Activated T-helper 2 cell treated with anti-CD3 and anti-CD28 coated beads, Interferon-gamma antibody, Interleukin-2, Interleukin-4, amounts not matched to agents 10 μg/mL and 5 μg/mL and 100 μg/mL, durations not matched to agents 14 hours and 24 hours and 36 hours (primary cell): ENCODE measurements at places on chromosomes 12 and 14. TPM values are rescaled to one million over a fixed set of nuclear protein-coding genes. Genes with fewer than 3 reads are reported as not detected.
A peak's percentile ranks its signal among the peaks of the same experiment; 100 is the strongest.

DNA sequence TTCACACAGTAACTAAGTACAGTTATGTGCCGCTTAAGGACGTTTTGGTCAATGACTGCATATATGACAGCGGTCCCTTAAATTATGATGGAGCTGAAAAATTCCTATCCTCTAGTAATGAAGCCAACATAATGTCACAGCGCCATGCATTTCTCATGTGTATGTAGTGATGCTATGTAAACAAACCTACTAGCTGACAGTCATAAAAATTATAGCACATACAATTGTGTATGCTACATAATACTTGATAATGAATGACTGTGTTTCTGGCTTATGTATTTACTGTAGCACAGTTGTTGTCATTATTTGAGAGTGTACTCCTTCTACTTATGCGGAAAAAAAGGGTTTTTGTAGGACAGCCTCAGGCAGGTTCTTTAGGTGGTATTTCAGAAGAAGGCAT lies 99.7 kb downstream of the DACT1 start:
- H3K4me1 ChIP-seq = peaks cover 47% of the 10 kb centered on the region
- no peak overlapping the region for H3K4me3 ChIP-seq
- H3K27ac ChIP-seq = no peak overlapping the region
- no peak for DNase-seq
- no peaks in the 10 kb centered on the region for H3K36me3 ChIP-seq
- H3K27me3 ChIP-seq = peaks cover 3% of the 10 kb centered on the region

DNA sequence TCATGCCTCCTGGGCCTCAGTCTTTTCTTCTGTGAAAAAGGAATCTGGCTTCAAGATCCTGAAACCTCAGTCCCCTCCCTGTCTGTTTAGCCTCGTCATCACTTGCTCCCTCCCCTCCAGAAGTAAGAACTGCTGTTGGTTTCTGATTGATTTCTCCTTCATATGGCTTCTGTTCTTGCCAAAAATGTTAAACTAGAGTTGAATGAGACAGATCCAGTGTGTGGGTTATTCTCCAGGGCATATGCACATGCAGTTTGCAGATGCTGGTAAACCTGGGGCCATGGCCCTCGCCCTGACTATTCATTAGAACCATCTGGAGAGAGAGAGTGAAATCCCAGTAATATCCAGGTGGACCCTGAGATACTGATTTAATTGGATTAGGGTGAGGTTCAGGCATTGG lies 175.1 kb downstream of the TMEM132C start:
- H3K4me3 ChIP-seq = no peak overlapping the region
- no peak overlapping the region for H3K27ac ChIP-seq
- H3K4me1 ChIP-seq = no peaks in the 10 kb centered on the region
- H3K36me3 ChIP-seq = no peaks in the 10 kb centered on the region
- H3K27me3 ChIP-seq = no peaks in the 10 kb centered on the region

GRCh38 chr12:112418273-112418607 lies 507 bp upstream of the PTPN11 start:
- DNase-seq = no peak
- no peaks in the 10 kb centered on the region for H3K27me3 ChIP-seq

- H3K27ac ChIP-seq = no peak overlapping the region
- DNase-seq = no peak
- peaks cover 54% of the 10 kb centered on the region for H3K36me3 ChIP-seq
- H3K27me3 ChIP-seq = no peaks in the 10 kb centered on the region
These were observed 38.0 kb downstream of the DICER1 start for GRCh38 chr14:95119336-95119735.

DNA sequence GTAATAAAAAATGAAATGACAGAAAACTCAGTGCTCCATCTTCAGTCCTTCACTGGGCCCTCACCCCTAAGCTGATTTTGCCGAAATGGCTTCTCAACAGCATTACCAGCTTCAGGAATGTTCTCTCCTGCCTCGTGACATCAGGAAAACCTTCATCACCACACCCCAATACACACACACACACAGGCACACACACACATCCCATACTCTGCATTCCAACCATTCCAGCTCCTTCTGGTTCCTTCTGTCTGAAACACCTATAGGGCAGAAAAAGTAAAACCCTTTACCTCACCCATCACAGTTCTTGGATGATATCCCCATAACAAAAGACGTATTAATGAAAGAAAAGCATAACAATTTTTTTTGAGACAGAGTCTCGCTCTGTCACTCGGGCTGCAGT lies 75.9 kb downstream of the CCDC60 start:
- peaks cover 3% of the 10 kb centered on the region for H3K27me3 ChIP-seq
- DNase-seq = no peak
- no peaks in the 10 kb centered on the region for H3K36me3 ChIP-seq
- H3K4me1 ChIP-seq = no peaks in the 10 kb centered on the region
- no peak overlapping the region for H3K4me3 ChIP-seq
- H3K27ac ChIP-seq = no peak overlapping the region

DNA sequence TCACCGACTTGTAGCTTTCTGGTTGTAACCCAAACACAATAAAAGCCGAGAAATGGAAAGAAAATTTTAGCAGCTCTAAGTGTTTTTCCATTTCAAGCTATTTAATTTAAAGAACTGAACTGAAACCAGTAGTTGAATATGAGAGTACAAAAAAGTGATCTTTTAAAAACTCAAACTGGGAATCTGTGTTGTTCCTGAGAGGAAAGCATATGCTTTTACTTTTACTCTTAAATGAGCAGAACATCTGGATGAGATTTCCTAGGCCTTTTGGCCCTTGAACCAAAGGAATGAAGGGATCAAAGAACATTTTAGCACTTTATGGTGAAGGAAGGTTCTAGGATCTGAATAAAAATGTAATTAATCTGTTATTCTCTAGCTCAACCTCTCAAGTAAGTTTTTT lies 1.3 kb downstream of the KERA start:
- DNase-seq = no peak
- H3K27me3 ChIP-seq = no peaks in the 10 kb centered on the region
- H3K4me1 ChIP-seq = no peaks in the 10 kb centered on the region
- no peak overlapping the region for H3K27ac ChIP-seq
- H3K36me3 ChIP-seq = no peaks in the 10 kb centered on the region

GRCh38 chr12:49503674-49504180 lies 35.1 kb upstream of the KCNH3 start:
- no peak for DNase-seq
- H3K27ac ChIP-seq = no peak overlapping the region
- H3K36me3 ChIP-seq = peaks cover 7% of the 10 kb centered on the region
- H3K4me1 ChIP-seq = peaks cover 5% of the 10 kb centered on the region

DNA sequence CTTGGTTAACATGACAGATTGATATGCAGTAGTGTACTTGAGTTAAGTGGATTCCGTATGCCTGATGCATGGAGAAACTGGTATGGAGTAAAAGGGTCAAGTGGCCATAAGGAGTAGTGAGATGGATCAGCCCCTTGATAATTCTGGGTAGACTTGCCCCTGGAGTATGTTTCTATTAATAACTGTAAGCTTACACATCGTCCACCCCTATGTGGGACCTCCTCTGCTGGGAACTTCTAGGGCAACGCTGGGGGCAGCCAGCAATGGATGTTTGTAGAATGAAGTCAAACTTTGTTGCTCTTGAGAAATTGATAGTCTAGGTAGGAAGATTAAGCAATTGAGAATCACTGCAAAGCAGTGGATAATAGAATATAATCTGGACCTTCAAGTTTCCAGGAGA lies 3.5 kb downstream of the C12orf75 start:
- peak overlapping the region; percentile 54 for H3K4me3 ChIP-seq
- H3K36me3 ChIP-seq = peaks cover 64% of the 10 kb centered on the region
- DNase-seq = no peak
- H3K27me3 ChIP-seq = no peaks in the 10 kb centered on the region

DNA sequence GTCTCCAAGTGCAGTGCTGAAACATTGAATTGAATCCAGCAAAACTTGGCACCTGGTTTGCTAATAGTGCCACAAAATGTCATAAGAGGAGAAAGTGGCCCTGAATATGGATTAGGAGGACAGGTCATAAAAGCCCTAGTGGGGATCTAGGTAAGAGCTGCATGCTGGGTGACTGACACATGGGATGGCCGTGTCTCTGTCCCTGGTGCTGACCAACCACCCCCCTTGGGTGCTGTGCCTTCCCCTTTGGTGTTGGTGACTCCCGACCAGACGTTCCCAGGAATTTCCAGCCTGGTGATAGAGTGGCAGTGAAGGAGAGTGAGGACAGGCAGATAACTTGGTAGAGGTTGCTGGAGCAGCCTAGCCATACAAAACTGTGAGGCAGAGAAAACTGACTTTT lies 142.8 kb downstream of the VRK1 start:
- H3K4me3 ChIP-seq = no peak overlapping the region
- H3K27me3 ChIP-seq = no peaks in the 10 kb centered on the region
- DNase-seq = no peak

DNA sequence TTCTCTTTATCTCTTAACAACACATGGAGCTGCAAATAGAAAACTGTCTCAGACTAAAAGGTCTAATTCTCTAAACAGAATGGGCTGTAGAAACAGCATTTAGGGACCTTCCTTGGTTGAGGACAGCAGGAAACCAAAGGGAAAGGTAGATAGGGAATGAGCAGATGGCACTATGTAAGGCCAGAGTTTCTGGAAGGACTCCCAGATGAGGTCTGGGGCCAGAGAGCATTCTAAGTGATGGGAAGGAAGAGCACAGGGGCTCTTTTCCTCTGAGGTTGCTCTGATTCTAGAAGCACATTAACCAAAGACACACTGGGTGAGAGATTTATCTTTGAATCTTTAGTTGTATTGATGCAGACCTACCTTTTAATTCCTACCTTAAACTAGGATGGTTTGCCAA lies 79.4 kb downstream of the TPH2 start:
- no peak for DNase-seq
- H3K4me3 ChIP-seq = no peak overlapping the region
- H3K27me3 ChIP-seq = peaks cover 11% of the 10 kb centered on the region
- no peak overlapping the region for H3K27ac ChIP-seq

GRCh38 chr12:4829161-4829792 lies 80.4 kb upstream of the KCNA1 start:
- peak overlapping the region; percentile 99 for H3K27ac ChIP-seq
- DNase-seq = peak; percentile 17
- no peaks in the 10 kb centered on the region for H3K27me3 ChIP-seq
- H3K4me1 ChIP-seq = peaks cover 77% of the 10 kb centered on the region
- H3K36me3 ChIP-seq = peaks cover 38% of the 10 kb centered on the region

DNA sequence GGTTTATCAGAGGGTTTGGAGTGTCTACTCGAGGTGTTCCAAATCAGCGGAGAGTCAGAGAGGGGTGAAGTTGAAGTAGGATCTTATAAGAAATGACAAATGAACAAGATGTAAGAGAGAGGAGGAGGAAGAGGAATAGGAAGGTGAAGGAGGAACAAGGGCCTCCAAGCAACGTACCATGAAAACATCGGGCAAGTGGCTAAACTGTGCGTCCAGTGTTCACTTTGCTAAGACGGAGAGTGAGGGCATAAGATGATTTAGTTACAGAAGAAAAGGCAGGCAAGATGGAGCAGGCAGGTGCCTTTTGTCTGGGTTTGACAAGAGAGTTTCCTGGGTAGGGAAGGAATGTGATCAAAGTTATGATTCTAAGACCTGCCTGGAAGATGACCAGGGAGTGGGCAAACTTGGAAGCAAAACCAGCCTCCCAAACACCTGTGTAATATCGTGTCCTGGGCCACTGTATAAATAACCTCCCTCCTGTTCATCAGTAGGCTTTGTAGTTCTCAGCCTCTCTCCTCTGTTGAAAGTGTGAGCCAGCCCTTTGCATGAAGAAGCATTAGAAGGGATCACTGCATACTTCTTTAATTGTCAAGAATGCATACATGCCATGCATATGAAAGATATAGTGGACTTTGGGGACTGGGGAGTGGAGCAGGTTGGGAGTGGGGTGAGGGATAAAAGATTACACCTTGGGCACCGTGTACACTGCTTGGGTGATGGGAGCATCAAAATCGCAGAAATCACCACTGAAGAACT lies 111.4 kb downstream of the ZFP36L1 start:
- H3K27ac ChIP-seq = no peak overlapping the region
- H3K4me3 ChIP-seq = no peak overlapping the region
- no peaks in the 10 kb centered on the region for H3K36me3 ChIP-seq
- no peaks in the 10 kb centered on the region for H3K27me3 ChIP-seq

DNA sequence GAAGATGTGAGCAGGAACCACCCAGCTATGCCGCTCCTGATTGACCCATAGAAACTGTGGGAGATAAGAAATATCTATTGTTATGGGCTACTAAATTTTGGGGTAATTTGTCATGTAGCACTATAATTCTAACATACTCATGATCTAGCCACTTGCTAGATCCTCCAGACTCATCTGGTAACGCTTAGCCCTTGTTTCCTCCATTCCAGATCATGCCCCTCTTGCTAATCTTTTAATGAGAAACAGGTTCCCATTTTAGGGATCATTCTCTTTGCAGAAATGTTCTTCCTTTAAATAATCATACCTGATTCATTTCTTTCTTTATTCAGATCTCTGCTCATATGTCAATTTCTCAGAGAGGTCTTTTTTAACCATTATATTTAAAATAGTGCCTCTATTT lies 3.8 kb upstream of the ARHGDIB start:
- DNase-seq = no peak
- H3K4me1 ChIP-seq = peaks cover 34% of the 10 kb centered on the region
- peaks cover 3% of the 10 kb centered on the region for H3K27me3 ChIP-seq
- peaks cover 9% of the 10 kb centered on the region for H3K36me3 ChIP-seq

DNA sequence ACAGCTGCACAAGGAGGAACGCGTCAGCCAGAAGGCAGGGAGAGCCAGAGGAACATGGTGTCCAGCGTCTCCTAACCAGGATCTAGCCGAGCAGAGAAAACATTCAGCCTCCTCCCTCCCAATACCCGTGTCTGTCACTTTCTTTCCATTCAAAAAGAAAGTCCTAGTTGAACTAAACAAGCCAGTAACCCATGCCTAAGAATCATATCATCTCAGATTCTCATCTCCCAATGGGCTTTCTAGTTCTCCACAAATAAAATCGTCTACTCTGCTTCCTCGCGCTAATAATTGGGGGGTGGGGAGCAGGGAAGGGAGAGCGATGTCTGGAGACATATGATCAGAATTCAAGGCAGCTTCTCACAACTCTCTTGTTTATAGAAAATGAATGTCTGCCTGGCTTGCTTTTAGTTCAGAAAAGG lies 7.4 kb downstream of the NKX2-1 start:
- no peaks in the 10 kb centered on the region for H3K4me1 ChIP-seq
- no peak overlapping the region for H3K27ac ChIP-seq
- H3K36me3 ChIP-seq = no peaks in the 10 kb centered on the region
- no peak for DNase-seq

GRCh38 chr12:19440916-19441315 lies 1.6 kb downstream of the AEBP2 start:
- no peaks in the 10 kb centered on the region for H3K27me3 ChIP-seq
- H3K36me3 ChIP-seq = peaks cover 48% of the 10 kb centered on the region
- peak overlapping the region; percentile 99 for H3K27ac ChIP-seq
- H3K4me3 ChIP-seq = peak overlapping the region; percentile 98
- H3K4me1 ChIP-seq = peaks cover 45% of the 10 kb centered on the region
- DNase-seq = no peak

The SYCP3 gene
- total RNA-seq = 0.50 and 0.92 TPM in 2 replicates

The PMCH gene
- 210 and 221 TPM in 2 replicates for total RNA-seq

The SLC7A8 gene
- total RNA-seq = 5.3 and 5.4 TPM in 2 replicates

The PPP1R36 gene
- not detected in 2 replicates for total RNA-seq

The GPR84 gene
- 1.8 and 2.3 TPM in 2 replicates for total RNA-seq

The TRHDE gene
- not detected in 2 replicates for total RNA-seq

The ACSM4 gene
- total RNA-seq = not detected in 2 replicates

The SPIC gene
- not detected in 2 replicates for total RNA-seq

The SLC2A14 gene
- 0.05 and 0.07 TPM in 2 replicates for total RNA-seq

The ADIPOR2 gene
- total RNA-seq = 69.2 and 81.0 TPM in 2 replicates

The POTEG gene
- not detected in 2 replicates for total RNA-seq

The KIF26A gene
- total RNA-seq = 0.28 and 0.34 TPM in 2 replicates

The RERG gene
- total RNA-seq = not detected in 2 replicates

The RERGL gene
- total RNA-seq = not detected in 2 replicates

The SSTR1 gene
- total RNA-seq = not detected in 2 replicates
